ENCODE measurements at places on chromosomes 5 and 9.

DNA sequence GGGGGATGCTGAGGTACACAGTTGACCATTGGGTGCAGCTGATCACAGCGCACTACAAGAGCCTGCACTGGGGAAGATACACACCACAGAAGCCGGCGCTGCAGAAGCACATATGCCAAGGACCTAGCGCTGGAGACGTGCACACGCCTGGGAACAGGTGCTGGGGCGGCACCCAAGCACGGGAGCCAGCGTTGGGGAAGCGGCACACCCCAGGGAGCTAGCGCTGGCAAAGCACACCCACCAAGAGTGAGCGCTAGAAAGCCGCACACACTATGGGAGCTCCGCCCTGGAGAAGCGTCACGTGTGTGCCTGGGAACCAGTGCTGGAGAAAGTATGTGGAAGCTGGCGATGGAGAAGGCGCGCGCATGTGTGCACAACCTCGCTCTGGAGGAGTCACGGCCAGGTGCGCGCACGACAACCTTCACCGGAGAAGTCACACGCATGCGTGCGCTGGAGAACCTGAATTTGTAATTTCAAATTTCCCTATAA, 4.5 kb downstream of the FANCC start:
- DNase-seq = peak; percentile 89

DNA sequence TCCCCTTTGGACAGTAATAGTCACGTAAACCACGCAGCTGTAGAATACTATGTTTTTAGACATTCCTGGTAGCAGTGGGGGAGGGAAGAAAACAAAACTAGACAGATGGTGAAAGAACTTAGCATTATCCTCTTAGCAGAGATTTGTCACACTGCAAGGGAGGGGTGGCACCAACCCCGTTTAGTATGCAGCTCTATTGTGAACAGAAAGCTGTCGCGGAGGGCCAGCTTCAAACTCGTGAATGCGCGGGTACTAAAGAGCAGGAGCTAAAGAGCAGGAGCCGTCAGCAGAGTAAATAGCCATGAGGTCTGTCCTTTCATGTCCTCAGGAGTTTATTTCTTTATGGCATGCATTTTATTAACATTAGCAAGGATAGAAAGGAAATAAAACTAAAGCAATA, 141.9 kb upstream of the SLC12A2 start:
- no peak for DNase-seq

DNA sequence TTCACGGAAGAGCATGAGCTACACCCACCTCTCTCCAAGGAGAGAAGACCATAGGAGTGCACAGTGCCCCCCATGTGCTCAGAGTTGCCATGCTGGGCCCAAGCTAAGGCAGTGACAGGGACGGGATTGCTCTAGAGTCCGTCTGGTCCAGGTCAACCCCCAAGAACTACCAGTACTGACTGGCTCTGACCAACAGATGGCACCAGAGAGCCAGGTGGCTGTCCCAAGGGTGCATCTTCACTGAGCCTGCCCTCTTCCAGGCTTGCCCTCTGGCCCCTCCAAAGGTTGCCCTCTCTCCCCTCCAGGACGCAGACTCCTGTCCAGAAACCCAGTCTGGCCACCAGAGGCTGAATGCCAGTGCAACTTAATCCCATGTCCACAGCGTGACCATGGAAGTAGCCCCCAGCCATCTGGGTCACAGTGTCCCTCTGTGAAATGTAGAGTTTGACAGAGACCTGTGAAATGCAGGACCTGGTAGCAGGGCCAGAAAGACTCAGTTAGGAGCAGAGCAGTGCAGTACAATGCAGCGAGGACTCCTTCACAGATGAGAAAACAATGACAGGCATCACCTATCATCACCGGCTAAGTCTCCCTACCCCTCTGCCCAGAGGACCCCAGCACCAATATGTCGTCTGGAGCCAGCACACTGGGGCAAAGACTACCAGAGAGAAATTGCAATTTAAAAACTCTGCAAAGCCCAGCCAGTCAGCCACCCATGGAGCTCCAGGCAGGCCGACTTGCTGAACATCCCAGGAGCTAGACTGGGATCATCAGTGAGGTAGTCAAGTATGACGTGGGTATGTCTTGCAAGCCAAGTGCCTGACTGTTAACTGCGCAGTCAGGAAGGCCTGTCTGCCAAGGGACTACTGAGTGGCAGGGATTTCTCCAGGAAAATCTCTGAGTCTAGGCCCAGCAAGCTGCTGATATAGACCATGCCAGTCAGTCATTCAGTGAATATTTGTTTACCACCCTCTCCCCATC, 7.7 kb upstream of the SKP1 start:
- DNase-seq = peak; percentile 73

GRCh38 chr5:136772491-136772890, 407.1 kb upstream of the TRPC7 start:
- no peak for DNase-seq

DNA sequence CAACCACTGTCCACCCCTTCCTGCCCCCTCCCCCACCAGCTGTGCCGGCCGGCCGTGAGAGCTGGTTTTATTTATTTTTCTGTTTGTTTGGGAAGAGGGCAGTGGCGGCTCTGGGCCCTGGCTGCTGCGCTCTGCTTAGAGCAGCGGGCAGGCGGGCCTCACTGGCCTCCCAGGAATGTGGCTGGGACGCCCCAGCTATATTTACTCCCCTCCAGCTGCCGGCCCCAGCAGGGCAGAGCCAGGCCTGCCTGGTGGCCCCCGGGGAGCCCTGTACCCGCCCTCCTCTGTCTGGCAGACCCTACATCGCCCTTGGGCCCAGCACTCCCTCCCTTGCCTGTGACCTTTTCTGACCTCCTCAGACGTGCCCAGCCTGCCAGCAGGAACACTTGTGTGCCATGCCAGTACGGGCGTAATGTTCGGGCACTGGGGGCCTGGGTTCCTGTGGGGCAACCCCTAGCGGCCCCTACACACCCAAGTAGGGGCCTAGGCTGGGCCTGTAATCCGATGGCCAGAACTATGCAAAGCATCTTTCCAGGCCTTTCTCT, 7.7 kb downstream of the CXXC5 start:
- no peak for DNase-seq

DNA sequence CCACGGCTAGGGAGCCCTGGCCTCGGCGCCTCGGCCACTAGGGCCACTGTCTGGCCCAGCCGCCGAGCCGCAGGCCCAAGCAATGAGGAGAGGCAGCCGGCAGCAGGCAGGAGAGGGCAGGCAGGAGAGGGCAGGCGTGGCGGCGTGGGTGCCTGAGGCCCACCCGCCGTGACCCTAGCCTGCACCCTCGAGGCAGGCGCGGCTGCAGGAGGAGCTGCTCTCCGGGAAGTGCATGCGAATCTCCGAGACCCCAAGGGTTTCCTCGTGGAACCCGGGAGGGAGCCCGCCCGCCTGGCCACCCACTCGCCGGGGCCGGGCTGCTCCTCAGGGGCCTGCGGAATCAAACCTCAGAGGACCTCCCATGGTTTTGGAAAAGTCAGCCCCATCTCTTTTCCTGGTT, 9.3 kb downstream of the GRIN1 start:
- no peak for DNase-seq

DNA sequence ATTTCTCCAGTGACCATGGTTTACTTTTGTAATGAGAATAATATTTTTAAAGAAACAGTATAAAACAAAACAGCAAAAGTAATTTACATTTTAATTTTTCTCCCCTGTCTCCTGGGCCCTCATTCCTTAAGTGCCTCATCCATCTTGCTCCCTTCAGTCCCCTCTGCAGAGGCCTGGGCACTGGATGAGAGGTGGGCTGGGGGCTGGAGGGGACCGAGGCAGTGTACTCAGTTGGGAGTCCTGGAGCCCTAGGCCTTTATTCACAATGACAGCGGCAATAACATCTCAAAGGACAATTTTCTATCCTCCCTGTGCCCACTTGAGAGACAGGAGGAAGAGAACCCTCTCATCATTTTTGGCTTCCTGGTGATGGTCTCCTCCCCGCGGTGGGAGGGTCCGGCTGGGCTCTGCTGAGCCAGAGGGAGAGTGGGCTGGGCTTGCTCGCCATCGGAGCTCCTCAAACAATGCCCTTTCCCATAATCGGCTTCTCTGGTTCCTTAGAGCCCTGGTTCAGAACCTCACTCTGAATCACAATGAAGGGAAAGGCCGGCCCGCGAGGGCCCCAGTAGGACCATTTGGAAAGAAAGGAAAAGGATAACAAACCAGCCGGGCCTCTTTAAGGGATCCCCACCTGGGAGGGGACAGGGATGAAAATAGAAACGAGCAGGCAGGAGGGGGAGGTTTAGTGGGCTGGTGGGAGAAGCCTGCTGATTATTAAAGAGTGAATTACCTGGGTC, 9.7 kb upstream of the SMIM32 start:
- DNase-seq = no peak

GRCh38 chr5:57448751-57449150, 33.9 kb downstream of the ACTBL2 start:
- DNase-seq = no peak

DNA sequence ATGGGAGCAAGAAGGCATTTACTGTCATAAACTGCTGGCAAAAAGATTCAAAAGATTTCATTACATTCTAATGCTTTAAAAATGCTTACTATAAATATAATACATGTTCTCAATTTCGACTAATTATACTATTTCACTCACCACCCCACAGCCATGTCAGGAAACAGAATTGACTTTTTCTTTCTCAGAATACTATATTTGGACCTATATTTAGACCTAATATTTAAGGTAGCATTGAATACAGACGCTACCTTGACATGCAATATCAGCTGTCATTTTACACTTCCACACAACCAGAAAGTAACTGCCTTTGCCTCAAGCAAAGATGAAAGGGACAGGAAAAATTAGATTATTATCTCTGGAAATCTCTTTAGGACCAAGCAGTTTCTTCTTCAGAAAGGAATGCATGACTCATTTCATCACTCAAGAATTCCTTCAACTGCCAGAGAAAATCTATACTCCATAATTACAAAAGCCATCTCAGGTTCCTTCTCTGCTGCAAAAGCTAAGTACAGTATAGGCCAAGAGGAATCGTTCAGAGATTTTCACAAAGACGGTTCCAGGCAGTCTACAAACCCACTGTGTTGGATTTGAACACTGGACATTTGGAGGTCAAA, 11.8 kb upstream of the UBE2QL1 start:
- DNase-seq = no peak

GRCh38 chr9:89747596-89747995, 142.8 kb downstream of the GADD45G start:
- no peak for DNase-seq
